Brain microvascular endothelial cell (primary cell): ENCODE measurements at places on chromosomes 2 and 18.
A peak's percentile ranks its signal among the peaks of the same experiment; 100 is the strongest.

DNA sequence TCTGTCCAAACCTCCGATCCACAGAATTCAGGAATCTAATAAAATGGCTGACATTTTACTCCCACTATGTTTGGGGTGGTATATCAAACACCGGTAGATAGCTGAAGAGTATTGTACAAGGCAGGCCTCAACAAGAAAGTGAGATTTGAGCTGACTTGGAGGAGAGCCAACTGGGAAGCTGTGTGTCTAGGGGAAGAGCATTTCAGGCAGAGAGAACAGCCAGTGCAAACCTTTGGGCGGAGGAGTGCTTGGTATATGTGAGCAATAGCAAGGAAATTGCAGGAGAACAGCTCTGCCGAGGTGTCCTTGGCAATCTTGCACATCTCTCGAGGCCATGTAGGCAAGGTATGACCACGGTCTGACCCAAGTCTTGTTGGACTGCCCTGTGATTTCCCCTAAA lies 1.8 kb upstream of the MERTK start:
- no peak for DNase-seq

DNA sequence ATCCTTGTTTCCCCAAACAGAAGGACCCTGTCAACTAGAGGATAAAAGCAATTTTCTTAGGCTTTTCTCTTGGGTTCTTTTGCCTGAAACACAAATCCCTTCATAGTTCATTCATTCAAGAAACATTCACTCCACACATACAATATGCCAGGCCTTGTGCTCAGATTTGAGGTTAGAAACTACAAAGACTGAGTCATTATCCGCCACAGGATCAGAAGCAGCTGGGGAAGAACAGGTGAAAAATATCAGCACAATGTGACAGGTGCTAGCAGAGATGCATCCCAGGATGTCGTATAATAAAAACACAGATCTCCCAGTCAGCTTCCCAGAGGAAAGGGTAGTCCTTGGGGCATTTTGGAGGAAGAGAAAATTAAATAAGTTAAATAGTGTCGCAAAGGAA lies 172.4 kb downstream of the LRATD1 start:
- no peak for DNase-seq

- DNase-seq = peak; percentile 44
These were observed 271.1 kb downstream of the PRKCE start for GRCh38 chr2:45922577-45922988.

- no peak for DNase-seq
These were observed 23.7 kb downstream of the METTL8 start for GRCh38 chr2:171410101-171410500.

DNA sequence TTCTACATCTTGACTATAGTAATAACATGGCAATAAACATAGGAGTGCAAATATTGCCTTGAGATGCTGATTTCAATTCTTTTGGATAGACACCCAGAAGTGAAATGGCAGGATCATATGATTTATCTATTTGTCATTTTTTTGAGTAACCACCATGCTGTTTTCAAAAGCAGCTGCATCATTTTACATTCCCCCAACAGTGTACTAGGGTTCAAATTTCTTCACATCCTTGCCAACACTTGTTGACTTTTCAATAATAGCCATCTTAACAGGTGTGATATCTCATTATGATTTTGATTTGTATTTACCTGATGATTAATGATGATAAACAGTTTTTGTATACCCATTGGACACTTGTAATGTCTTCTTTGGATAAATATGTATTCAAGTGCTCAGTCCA lies 90.8 kb downstream of the STRADB start:
- DNase-seq = no peak

DNA sequence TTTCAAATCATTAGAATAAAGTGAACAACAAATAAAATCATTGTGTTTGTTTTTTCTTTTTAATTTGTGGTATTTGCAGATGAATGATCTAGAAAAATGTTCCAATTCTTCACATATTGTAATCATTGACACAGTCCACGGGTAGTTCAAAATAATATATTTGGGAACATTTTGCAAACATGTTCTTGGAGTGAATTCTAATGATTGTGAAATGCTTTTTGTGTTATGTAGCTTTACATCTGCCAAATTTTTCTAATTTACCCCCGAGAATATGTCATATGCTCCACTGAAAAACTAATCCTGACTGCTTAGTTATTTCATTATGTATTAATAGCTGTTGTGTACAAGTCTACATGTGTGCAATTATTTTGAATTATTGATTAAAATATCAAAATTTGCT lies 1468.4 kb upstream of the NXPH2 start:
- no peak for DNase-seq

DNA sequence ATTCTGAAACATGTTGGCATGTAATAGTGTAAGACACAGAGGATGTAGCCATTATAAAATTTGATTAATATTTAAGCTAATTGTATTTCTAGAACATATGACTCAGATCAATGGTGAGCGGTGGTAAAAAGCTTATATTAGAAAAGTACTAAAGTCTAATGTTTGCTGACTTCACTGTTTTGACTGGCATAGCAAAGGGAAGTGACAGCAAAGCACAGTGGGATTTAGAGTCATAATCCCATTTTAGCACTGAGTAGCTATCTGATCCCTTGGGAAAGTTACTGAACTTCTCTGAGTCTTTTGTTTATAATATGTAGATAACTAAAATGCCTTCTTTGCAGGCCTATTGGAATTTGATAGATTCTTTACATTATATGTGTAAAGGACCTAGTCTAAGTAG lies 60.4 kb downstream of the KIAA1328 start:
- DNase-seq = peak; percentile 14

DNA sequence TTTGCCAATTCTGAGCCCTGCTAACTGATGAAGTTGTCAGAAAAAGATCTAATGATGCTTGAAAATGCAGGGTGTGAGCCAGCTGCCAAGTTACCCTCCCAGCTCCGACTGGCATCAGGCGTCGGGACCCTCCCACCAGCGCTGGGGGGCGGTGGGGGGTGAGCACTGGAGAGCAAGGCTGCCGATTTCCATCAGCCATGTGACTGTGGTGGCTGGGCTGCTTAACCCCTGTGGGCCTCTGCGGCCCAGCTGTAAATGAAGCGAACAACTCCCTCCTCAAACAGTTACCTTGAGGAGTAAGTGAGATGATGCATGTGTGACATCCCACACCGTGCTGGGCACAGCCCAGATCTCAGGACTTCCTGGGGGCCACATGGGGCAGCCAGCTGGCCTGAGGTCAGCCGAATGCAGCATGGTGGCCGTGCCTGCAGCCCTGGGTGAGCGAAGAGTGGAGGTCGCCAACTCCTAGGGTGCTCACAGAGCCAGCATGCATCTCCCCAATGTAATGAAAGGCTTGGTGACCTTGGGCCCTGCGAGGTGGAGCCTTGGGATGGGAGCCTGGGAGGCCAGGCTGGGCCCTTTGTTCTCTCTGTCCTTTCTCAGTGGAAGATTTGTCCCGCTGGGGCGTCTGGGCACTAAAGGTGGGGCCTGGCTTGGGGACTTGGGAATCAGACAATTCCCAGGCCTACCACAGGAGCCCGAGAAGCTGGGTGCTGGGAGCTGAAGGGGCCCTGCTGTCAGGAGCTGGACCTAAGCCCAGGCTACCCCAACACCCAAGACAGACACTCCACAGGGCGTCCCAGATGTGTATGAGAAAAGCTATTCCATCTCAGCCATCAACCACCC lies 25.1 kb downstream of the CIB4 start:
- DNase-seq = no peak
